ENCODE measurements at places on chromosomes 16 and 17.

- no peak for DNase-seq
Observed at GRCh38 chr16:79754081-79754480, 153.5 kb upstream of the MAF start.

GRCh38 chr17:10172241-10172741 lies 26.1 kb downstream of the GAS7 start:
- DNase-seq: no peak

- DNase-seq: no peak
Observed at GRCh38 chr17:59456923-59457615, 108.3 kb upstream of the DHX40 start.

DNA sequence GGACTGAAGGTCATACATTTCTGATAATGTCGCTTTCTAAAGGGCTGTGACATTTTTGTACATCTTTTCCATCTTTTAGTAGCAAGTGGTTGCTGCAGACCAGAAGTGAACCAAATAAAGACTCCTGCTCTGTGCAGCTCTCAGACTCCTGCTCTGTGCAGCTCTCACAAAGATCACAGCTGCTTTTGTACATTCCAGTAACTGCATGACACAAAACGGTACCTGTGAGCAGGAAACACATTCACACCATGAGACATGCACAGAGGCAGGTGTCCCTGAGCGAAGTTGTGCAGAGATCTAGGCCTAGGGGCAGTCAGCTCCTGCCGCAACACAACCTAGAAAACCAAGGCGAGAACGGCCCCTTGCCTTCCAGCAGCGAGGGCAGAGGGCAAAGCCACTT lies 67.5 kb downstream of the KLHDC4 start:
- DNase-seq: no peak

- no peak for DNase-seq
Observed at GRCh38 chr17:47785538-47786123, 36.0 kb downstream of the OSBPL7 start.

- no peak for DNase-seq
Observed at GRCh38 chr17:60534010-60534555, 8.0 kb upstream of the APPBP2 start.

- DNase-seq: no peak
Observed at GRCh38 chr16:16983582-16983981, 487.2 kb downstream of the XYLT1 start.

DNA sequence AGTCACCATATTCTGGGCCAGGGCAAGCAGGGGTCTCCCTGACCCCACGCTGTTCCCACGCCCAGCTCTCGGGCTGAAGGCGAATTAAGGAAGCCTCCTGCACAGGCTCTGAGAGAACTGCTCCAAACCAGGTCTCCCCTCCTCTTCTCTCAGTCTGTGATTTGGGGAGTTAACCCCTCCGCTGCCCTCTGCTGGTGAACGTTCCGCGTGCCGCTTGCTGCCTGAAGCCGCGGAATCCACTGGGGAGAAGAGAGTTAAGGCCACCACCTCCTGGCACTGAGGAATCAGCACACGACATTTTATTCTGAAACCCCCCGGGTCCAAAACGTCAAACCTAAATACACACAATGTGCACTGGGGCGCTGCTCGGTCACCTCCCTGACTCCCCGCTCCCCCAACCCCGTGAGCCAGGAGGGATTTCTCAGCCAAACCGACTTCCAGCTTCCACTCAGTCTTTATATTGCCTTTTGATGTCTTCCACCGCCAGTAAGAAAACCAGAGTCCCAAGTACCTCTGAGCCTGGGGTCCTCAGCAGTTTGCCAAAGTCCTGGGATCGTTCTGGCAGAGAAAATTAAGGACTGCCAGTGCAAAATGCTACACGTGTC lies 54.4 kb upstream of the RCVRN start:
- peak; percentile 15 for DNase-seq

GRCh38 chr17:60138769-60139437 lies 10.9 kb upstream of the CA4 start:
- DNase-seq: no peak

GRCh38 chr16:6374821-6375220 lies 957.8 kb upstream of the RBFOX1 start:
- no peak for DNase-seq

GRCh38 chr17:50686494-50687199 lies 21.1 kb downstream of the ANKRD40 start:
- DNase-seq: no peak

GRCh38 chr17:55742272-55743102 lies 8.4 kb upstream of the PCTP start:
- DNase-seq: no peak

DNA sequence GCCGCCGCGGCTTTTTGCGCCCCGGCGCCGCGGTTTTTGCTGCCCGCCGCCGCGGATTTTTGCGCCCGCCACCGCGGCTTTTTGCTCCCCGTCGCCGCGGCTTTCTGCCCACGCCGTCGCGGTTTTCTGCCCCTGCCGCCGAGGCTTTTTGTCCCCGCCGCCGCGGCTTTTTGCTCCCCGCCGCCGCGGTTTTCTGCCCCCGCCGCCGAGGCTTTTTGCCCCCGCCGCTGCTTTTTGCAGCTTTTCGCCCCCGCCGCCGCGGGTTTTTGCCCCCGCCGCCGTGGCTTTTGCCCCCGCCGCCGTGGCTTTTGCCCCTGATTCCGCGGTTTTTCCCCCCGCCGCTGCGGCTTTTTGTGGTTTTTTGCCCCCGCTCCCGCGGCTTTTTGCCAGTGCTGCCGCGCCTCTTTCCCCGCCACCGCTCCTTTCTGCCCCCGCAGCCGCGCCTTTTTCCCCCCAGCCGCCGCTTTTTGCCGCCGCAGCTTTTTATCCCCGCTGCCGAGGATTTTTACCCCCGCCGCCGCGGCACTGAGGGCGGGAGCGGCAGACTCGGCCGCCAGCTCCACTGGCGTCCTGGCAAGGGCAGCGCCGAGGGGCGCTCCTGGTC lies 518.6 kb upstream of the WSB1 start:
- DNase-seq: no peak

DNA sequence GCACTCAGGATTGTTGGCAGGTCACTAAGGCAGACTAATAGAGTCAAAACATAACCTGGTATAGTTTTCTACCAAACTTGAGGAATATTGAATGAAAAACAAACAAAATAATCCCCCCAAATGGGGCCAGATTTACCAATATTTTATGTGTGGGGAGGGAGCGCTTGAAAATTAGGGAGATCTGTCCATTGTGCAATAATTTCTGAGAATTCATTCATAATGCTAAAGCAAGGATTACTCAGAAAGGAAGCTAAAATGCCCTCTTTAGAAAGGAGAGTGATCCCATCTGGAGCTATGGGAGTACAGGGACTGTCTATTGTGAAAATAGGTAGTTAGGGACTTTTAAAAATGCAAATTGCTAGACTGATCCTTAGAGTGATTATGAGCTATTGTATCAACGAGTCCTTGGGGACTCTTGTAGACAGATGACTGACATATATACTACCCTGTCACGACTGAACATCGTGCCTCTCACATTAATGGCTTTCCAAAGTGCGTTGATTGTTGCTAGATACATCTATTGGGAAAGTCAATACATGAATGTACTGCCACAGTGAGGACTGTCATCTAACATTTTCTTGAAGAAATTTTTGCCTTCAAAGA lies 193.6 kb downstream of the AATF start:
- DNase-seq: no peak

GRCh38 chr16:68760671-68761275 lies 23.7 kb downstream of the CDH1 start:
- DNase-seq: no peak

- no peak for DNase-seq
Observed at GRCh38 chr16:15639061-15639568, 3.8 kb downstream of the MARF1 start.

GRCh38 chr16:83925957-83926725 lies 26.9 kb upstream of the OSGIN1 start:
- no peak for DNase-seq

DNA sequence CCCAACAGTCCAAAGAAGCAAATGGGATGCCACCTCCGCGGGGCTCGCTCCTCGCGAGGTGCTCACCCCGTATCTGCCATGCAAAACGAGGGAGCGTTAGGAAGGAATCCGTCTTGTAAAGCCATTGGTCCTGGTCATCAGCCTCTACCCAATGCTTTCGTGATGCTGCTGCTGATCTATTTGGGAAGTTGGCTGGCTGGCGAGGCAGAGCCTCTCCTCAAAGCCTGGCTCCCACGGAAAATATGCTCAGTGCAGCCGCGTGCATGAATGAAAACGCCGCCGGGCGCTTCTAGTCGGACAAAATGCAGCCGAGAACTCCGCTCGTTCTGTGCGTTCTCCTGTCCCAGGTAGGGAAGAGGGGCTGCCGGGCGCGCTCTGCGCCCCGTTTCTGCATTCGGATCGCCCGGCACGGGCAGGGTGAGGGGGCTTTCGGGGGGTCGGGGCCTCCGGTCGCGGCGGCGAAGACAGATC lies at the start of gene CDH13:
CDH13 (plus strand) TSS at position 179 of the 471 bp plus-strand sequence.
- no peak for DNase-seq

GRCh38 chr17:19239544-19239943 lies 2.4 kb downstream of the EPN2 start:
- DNase-seq: no peak

DNA sequence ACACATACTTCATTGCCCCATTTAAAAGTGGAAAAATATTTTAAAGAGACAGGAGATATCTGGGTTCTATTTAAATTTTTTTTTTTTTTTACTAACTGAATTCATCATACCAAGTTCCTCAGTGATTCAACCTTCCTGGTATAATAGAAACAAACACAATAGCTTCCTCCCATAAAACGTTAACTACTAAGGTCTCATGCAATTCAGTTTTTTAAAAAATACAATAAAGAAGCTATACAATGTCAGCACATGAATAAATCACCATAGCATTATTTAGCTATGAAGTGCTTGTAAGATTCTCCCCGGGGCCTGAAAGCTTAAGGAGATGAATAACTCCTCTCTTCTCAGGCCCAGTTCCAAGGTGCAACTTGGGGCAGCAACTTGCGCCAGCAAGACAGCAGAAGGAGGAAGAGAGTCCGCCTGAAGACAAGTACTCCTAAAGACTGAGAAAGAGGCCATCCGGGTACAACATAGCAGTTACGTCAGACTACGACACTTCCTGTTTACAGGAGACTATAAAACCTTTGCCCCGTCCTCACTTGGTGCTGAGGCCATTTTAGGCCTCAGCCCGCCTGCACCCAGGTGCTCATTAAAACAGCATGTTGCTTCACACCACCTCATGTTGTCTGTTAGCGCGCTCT lies 81.5 kb downstream of the MYO1D start:
- no peak for DNase-seq

DNA sequence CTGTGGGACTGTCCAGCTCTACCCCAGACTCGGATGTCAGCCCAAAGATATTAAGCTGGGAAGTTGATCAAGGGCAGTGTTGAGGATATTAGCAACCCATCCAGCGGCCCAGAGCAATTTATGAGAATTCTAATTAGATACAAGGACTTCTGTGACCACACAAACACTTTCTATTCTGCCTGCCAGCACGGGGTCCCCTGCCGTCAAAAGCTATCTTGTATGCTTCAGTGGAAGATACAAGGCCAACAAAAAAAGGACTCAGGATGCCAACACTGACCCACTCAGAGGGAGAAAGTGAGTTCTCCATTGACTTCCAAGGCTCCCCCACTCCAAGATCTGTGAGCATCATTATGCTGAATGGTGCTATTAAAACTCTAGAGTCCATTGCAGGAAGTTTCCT lies 390.7 kb downstream of the GRIN2A start:
- DNase-seq: no peak

GRCh38 chr16:27618606-27619327 lies 68.8 kb downstream of the KATNIP start:
- no peak for DNase-seq

- no peak for DNase-seq
Observed at GRCh38 chr16:19432429-19432828, 14.7 kb downstream of the TMC5 start.

GRCh38 chr17:77101521-77102410 lies 39.0 kb upstream of the SEC14L1 start:
- no peak for DNase-seq

GRCh38 chr17:38324141-38324697 lies 19.5 kb downstream of the GPR179 start:
- DNase-seq: no peak

DNA sequence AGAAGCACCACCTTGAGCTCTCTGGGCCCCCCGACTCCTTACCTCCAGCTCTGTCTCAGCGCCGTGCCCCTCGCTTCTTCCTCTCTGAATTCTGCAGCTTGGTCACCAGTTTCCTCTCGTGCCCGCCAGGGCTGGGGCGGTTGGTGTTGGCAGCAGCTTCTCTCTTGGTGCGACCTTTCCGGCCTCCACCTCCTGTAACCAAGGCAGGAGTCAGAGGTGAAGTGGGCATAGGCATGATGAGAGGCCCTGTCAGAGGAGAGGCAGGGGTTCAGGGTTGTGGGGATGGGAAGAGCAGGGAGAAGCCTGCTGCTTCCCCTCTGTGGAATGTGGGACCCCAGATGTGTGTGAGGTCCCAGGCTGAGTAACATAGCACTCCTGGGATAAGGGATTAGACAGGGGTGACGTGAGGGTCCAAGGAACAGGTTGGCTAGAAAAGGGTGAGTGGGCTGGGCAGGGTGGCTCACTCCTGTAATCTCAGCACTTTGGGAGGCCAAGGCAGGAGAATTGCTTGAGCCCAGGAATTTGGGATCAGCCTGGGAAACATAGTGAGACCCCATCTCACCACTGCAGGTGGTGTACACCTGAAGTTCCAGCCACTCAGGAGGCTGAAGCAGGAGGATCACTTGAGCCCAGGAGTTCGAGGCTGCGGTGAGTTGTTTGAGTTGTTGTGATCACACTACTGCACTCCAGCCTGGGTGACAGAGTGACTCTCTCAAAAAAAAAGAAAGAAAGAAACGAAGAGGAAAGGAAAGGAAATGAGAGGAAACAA lies 626 bp downstream of the NUPR1 start:
- no peak for DNase-seq

- DNase-seq: no peak
Observed at GRCh38 chr17:11493936-11494335, 104.3 kb upstream of the DNAH9 start.

- DNase-seq: no peak
Observed at GRCh38 chr16:6496996-6497395, 835.6 kb upstream of the RBFOX1 start.

- no peak for DNase-seq
Observed at GRCh38 chr16:354971-355461, 2.5 kb upstream of the AXIN1 start.

DNA sequence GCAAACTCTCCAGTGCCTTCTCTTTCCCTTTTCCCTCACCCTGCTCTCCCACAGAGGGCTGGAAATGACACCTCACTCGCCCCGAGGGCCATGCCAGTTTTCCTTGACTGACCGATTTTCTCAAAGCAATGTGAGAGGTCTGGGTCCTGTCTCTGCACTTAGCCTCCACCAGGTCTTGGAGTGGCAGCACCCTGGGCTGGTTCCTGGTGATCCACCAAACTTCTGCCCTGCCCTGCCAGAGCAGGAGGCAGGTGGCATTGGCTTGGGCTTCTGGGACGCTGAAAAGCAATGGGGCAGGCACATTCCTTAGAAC lies 97.5 kb downstream of the RAB11FIP4 start:
- DNase-seq: no peak

All from non-pigmented ciliary epithelial cell (primary cell).